ENCODE measurements at places on chromosomes 2 and 18.

- DNase-seq: no peak
Observed at GRCh38 chr2:96734880-96735583, 4.8 kb downstream of the LMAN2L start.

- no peak for DNase-seq
Observed at GRCh38 chr2:73423913-73424312, 38.3 kb downstream of the ALMS1 start.

DNA sequence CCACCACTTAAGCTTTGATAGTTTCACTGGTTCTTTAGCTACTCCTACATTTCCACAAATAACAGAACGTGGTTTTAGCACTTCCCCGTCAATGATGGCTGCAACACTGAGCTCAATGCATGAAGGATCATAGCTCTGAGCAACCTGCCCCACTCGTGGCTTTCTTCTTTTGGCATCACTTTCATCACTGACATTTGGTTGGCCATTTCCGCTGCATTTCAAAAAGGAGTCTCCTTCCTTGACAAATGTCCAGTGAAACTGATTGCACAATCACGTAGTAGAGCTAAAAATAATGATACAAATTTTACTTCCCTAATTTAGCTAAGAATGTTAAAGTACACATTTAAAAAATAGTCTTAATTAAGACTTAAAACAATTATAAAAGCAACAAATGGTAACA lies 205.2 kb upstream of the HDAC4 start:
- DNase-seq: no peak

DNA sequence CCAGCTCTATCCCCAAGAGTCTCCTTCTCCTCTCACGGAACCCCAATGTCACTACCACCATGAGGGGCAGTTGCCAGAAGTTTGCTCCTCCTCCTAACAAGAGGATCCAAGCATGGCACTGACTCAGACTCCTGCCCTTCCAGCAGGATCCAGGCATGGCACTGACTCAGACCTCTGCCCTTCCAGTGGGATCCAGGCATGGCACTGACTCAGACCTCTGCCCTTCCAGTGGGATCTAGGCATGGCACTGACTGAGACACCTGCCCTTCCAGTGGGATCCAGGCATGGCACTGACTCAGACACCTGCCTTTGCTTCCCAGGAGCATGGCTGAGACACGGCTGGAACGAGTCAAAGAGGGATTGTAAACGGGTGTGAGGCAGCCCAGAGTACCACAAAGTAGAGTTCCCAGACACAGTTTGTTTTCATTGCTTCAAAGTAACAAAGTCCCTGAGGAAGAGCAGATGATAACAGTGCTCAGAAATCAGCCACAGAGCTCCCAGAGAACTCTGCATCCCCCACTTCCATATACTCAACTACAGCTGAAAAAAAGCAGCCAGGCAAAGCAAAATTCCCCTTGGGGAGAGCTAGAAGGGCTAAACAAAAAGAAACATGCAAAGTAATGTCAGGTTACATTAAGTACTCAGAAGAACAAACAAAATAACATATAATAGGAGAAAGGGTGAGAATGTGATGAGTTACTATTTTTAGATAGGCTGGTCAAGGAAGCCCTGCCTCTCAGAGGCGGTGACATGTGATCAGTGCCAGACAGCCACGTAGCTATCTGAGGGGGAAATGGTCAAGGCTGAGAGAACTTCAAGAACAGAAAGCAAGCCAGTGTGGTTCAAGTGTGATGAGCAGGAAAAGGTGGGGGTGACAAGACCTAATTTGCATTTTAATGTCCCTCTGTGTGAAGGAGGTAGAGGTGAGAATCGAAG lies 3.0 kb downstream of the BUB1 start:
- no peak for DNase-seq

- DNase-seq: no peak
Observed at GRCh38 chr2:110718382-110718781, 14.0 kb upstream of the ACOXL start.

DNA sequence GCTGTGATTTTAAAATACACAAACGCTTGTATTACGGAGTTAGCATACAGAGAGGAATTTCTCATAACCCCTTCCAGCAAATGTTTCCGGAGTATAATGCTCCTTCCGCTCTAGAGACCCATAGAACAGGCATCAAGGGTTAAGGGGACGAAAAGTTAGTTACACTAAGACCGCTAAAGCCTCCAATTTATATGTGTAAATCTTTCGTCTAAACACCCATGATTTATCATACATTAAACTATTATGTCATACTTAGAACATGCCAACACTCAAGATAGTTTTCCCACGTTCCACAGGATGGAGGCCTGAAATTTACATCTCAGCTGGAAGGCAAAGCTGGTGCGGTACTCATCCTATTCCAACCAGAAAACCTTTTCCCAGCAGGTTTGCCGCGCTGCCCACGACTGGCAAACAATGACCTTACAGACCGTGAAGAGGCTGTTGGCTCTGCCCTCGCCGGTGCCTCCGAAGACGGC lies 650 bp downstream of the ORMDL1 start:
- peak; percentile 23 for DNase-seq

DNA sequence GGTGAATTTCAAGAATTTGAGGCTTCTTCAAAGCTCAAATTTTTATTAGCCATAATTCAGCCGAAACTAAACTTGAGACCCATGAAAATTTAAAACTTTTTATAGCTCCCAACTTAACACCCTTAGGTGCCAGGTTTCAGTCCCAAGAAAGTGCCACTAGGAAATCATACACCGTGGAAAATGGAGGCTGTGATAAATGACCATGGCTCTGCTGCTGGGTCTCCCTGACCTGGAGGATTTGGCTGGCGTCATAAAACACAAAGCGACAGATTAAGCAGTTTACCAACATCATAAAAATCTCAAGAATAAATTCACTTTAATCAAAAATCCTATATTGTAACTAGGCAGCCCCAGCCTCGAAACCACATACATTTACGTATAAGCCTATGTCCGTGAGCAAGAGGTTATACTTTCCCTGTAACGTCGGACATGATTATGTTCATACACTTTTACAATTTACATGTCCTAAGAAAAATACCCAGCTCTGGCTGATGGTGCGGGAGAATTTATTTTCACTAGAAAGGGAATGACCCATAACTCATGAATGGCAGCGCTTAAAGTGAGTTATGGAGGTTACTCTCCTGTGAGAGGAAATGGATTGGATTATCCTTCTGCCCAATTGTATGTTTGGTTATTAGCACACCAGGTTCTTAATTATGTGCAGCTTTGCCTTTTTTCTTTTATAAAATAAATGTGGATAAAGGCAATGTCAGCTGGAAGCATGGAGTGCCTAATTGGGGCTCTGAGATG lies 329.4 kb downstream of the AGPS start:
- no peak for DNase-seq

DNA sequence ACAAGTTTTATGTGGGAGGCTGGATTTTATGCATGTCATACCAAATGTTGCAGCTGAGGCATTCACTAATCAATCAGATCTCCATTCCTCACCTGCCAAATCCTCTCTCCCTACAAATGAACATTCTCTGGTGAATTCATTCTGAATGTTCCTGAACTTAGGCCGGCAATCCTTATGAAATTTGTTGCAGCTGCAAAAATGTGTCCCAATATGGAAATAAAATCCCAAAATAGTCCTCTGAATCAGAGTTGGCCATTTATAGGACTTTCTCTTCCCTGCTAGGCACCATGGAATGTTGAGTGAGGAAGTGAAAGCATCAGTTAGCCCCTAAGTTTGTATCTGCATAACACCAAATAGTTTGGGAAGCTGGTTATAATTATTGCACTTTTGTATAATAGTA lies 25.6 kb downstream of the GCA start:
- no peak for DNase-seq

DNA sequence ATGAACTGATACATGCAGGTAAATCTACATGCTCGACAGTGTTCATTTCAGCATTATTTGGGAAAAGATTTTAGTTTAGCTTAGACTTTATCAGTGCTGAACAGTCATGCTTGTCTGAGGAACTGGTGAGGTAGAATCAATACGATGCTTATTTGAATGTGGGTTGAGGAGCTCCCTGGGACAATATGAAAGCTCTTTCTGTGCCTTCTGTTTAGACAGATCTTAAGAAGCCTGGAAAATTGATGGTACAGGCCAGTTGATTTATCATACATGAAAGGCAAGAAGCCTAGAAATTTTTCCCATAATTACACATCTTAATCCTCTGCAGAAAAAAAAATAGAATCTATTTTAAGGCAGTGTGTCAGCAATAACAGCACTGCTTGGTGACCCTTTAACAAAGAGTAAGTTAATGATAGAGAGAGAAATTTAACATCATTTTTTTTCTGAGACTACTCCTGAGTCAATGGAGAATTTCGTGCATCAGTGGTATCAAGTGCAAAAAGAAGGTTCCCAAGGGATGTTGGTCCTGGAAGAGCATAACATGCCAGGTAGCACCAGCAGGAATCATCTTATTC lies 252.2 kb upstream of the CDH20 start:
- no peak for DNase-seq

GRCh38 chr2:43634604-43635306 lies 2.3 kb upstream of the PLEKHH2 start:
- no peak for DNase-seq

DNA sequence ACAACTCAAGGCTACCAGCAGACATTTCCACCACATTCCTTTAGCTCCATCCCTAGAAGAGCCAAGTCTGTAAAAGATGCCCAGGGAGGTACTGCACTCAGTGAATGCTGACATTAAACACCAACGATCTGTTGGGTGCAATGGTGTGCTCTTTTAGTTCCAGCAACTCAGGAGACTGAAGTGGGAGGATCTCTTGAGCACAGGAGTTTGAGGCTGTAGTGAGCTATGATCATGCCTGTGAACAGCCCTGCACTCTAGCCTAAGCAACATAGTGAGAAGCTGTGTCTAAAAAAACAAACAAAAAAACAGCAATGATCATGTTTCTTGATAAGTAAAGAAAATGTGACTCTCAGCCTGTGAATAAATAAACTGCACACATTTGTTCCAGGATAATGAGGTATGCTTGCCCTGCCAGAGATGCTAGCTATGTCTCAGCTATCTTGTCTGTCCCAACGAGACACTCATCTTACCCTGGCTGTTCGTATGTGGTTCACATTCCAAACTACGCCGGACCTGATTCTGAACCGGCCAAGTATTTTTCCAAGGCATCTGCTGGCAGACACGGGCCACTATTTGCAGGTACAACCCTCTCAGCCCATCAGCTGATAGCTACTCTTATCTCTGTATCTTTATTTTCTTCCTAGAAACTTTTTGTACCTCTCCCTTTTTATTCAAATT lies 21.8 kb downstream of the TMEM182 start:
- no peak for DNase-seq

DNA sequence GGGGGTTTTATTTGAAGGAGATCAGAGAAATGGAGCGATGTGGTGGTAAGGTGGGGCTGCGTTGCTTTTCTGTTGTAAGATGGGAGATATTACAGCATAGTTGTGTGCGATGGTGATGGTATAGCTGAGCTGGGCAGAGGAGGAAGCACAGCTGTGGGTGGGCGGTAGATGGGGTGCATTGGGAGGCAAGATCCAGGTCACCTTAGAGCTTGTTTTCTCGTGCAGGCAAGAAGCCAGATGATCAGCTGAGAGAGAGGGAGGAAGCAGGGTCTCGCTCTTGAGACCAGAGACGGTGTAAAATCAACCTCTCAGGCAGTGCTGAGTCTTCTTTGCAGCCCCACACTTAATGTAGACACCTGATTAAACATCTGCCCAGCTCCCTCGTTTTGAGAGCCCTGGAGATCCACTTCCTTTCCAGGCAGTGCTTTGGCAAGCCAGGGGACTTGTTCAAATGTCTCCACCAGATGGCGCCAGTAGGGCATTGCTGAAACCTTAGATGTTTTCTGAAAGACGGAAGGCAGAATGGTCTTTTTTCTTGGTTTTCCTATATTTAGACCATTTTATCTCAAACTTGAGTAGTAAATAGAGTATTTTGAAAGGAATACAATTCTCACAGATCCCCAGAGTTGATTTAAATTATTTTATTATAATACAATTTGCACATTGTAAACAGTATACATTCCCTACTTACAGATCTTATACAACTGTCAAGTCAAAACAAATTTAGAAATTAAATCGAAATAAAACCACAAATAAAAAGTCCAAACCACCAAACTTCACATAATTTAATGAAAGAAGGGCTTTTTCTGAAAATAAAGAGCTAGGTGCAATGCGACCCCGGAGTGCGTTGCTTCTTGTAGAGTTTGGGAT lies 21.1 kb upstream of the LYPD6B start:
- peak; percentile 73 for DNase-seq

GRCh38 chr2:224259831-224260230 lies 142.1 kb downstream of the FAM124B start:
- no peak for DNase-seq

GRCh38 chr2:231001921-231002320 lies 6.0 kb downstream of the SPATA3 start:
- DNase-seq: no peak

- DNase-seq: no peak
Observed at GRCh38 chr2:184336688-184337087, 261.6 kb upstream of the ZNF804A start.

GRCh38 chr2:76251342-76251741 lies 540.6 kb upstream of the GCFC2 start:
- DNase-seq: no peak

- DNase-seq: no peak
Observed at GRCh38 chr2:215878476-215879063, 134.8 kb downstream of the MREG start.

GRCh38 chr2:214410918-214411554 lies at the start of gene VWC2L:
Gene VWC2L, plus strand, starts transcription at chr2:214411054. Its CDS starts 3,140 bp downstream, at chr2:214414194.
- peak; percentile 79 for DNase-seq

GRCh38 chr2:138185827-138186226 lies 221.6 kb downstream of the HNMT start:
- no peak for DNase-seq

- DNase-seq: no peak
Observed at GRCh38 chr2:122079844-122080243, 324.4 kb downstream of the TSN start.

DNA sequence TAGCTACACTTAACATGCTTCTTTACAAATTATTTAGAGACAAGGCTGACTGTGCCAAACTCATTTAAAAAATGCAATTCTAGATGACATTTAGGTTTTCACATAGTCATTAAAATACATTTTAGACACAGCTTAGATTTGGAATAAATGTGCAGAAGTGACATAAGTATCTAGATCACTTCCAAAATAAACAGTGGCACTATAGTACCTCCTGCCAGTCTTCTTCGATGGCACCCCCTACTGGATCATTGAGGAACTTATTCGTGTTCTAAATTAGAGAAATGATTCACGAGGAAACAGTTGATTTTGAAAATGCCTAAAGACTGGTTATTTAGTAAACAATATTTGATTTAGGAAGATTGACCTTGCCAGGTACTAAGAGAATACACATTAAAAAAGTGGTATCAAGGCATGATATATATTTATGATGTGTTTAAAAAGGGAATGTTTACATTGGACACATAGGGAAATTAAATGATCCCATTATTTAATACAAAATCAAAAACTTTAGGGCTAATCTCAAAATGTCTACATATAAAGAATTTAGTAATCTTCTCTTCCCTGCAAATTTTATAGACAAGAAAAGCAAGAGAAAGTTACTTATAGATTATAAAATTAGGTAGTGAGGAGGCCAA lies 323.9 kb downstream of the XIRP2 start:
- peak; percentile 64 for DNase-seq

Measured in NCI-H1694 treated with DMSO at 0.1 percent for 48 hours (cell line).